AG04450 (cell line): ENCODE measurements at places on chromosomes 5 and 9.

DNA sequence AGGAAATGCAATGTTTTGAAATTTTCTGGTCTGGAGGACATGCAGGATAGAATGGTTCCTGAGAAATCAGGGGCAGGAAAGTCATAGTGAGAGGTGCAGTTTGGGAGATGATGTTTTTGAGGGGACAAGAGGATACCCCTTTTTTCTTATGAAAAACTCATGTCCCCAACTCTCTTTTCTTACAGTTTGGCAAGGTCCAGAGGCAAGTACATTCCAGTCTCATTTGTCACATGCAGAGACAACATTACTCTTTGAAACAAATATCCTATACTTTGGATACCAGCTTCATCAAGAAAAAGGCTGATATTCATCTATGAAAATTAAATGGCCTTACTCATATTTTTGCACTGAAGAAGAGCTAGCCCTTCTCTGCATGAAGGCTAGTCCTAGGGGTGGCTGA, 48.2 kb downstream of the EQTN start:
- no peak for DNase-seq

DNA sequence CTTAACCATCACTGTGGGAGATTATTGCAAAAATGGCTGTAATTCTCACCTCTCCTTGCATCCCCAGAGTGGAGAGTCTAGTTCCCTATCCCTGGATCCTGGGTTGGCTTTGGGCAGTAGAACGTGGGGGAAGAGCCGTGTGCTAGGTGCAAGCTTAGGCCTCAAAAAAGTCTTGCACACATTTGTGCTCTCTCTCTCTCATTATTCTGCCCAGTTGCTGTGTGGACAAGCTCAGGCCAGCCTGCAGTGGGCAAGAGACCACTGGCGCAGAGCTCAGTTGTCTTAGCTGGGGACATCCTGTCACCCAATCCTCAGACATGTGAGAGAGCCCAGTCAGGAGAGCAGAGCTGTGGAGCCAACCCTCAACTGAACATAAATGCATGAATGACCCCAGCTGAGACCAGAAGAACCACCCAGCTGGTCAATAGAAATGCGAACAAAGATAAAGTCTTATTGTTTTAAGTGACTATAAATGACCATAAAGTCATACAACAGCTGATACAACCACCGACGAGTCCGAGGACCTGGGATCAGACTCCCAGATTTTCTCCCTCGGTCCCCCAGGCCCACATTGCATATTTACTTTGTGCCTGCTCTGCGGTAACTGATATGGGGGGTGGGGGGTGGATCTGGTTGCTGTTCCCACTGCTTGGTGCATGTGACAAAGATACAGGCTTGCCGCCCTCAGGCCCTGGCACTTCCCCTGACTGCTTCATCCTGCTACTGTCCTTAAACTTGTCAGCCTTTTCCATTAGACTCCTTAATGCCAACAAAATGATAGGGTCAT, 166.4 kb upstream of the MVB12B start:
- DNase-seq: no peak

DNA sequence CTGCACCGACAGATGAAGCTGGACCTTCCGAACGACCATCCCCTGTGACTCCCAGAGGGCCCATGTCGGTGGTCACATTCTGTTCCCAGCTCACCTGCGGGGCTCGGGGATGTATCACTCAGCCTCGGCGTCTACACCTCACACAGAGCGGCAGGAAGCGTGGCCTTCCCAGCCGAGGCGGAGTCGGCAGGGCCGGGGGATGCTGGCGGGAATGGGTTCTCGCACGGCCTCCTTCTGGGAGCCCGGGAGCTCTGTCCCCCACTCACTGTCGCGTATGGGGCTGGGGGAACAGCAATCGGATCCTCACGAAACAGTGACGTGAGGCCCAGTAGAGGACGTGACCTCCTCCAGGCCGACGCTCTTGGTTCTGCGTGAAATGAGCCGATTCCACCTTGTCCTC, 20.4 kb downstream of the NACC2 start:
- no peak for DNase-seq

DNA sequence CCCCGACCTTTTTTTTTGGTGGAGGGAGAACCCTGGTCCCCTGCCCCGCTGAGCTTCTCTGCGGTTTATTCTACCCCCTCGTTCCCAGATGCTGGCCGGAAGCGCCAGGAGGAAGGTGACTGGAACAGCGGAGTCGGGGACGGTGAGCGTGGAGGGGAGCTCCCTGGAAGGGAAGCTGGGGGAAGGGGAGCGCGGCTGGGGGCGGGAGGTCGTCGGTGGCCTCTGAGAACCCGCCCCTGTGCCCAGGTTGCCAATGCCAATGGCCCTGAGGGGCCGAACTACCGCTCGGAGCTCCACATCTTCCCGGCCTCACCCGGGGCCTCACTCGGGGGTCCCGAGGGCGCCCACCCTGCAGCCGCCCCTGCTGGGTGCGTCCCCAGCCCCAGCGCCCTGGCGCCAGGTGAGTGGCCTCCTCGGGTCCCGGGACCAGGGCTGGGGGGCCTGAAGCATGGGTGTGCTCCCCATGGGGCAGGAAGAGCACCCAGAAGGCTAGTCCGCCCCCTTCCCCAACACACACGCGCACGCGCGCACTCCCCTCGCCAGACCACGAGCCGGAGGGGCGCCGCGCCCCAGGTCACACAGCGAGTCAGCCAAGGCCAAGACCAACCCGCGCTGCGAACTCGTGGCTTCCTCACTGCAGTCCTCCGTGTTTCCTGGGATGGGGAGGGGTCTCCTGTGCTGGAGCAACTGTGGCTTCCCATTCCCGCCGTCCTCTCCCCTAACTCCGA, 10.6 kb downstream of the MYOZ3 start:
- DNase-seq: no peak

GRCh38 chr5:66144834-66145390, 812 bp downstream of the SREK1 start:
- DNase-seq: peak; percentile 10

GRCh38 chr9:114212826-114213225, 57.5 kb downstream of the COL27A1 start:
- no peak for DNase-seq

DNA sequence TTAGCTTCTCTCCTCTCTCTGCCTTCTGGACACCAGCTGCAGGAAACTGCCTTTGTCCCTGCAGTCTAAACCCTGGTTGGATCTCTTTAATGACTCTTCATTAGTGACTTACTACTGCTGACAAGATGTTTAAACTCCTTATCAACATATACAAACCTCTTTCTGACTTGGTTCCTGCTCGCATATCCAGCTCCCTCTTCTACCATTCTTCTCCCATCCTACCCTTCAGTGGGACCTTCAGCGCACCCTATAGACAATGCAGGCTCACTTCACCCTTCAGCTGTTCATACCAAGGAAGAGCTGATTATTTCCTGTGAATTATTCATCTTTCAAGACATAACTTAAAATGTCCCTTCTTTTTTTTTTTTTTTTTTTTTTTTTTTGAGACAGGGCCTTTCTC, 436.5 kb downstream of the KIAA0825 start:
- no peak for DNase-seq

- DNase-seq: peak; percentile 50
Observed at GRCh38 chr9:72577212-72577753, 55.9 kb downstream of the TMC1 start.

- DNase-seq: no peak
Observed at GRCh38 chr5:26259081-26259480, 779.3 kb downstream of the CDH9 start.

GRCh38 chr9:34985311-34985899, 4.1 kb upstream of the DNAJB5 start:
- DNase-seq: no peak

GRCh38 chr5:125227333-125228095, 481.1 kb upstream of the ZNF608 start:
- no peak for DNase-seq
